ENCODE measurements at places on chromosomes 11 and 22.

DNA sequence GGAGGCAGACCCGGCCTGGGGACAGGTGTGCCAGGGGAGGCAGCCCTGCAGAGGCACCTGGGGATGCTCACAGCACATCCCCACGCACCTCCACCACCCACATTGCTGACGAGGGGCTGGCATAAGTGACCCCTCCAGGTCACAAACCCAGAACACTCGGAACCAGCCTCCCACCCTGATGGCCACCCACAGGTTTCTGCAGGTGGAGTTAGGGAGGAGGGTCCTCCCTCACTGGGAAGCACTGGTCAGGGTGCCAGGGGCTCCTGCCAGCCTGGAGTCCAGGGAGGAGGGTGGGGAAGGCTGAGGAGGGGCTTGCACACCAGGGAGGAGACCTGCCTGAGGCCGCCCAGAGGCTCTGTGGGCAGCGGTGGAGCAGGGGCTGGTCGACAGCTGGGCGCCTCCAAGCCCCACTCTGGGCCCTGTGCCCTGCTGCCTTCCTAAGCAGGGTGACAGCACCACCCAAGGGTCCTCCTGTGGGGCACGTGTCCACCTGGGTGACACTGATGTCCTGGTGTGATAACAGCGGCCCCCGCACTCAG lies 51.0 kb upstream of the CARS1 start:
- no peak overlapping the region for H3K27ac ChIP-seq
- no peak overlapping the region for H3K4me3 ChIP-seq
- no peak for DNase-seq
- H3K4me1 ChIP-seq = no peaks in the 10 kb centered on the region
- H3K27me3 ChIP-seq = no peaks in the 10 kb centered on the region
- H3K36me3 ChIP-seq = peaks cover 25% of the 10 kb centered on the region

DNA sequence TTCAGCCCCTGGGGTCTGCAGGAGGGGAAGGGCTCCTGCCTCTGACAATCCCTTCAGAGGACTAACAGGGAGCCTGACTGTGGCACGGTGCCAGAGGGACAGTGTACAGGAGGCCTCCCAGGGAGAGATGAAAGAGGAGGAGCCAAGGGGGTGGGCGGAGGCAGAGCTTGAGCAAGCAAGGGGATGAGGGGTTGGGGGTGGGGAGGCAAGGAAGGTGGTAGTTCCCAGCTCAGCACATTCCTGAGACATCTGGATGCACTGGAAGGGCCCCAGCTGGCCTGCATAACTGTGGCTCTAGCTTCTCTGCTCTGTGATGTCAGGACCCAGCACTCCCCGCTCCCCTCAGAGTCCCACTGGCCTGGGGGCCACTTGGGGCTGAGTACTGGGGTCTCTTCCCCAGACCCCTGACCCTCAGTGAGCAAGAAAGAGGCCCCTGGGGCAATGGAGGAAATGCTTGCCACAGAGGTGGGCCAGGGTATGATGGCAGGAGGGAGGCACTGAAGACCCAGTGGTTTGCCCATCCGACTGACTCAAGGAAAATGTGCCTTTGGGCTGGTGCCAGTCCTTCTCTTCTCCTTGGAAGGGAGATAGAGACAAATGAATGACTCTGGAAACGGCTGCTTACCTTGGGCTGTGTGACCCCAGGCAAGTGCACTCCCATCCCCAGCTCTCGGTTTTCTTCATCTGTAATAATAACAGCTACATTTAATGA lies 13.3 kb downstream of the CREB3L1 start:
- no peaks in the 10 kb centered on the region for H3K36me3 ChIP-seq
- DNase-seq = peak; percentile 93
- no peak overlapping the region for H3K27ac ChIP-seq
- H3K4me3 ChIP-seq = peak overlapping the region; percentile 58
- H3K27me3 ChIP-seq = no peaks in the 10 kb centered on the region

DNA sequence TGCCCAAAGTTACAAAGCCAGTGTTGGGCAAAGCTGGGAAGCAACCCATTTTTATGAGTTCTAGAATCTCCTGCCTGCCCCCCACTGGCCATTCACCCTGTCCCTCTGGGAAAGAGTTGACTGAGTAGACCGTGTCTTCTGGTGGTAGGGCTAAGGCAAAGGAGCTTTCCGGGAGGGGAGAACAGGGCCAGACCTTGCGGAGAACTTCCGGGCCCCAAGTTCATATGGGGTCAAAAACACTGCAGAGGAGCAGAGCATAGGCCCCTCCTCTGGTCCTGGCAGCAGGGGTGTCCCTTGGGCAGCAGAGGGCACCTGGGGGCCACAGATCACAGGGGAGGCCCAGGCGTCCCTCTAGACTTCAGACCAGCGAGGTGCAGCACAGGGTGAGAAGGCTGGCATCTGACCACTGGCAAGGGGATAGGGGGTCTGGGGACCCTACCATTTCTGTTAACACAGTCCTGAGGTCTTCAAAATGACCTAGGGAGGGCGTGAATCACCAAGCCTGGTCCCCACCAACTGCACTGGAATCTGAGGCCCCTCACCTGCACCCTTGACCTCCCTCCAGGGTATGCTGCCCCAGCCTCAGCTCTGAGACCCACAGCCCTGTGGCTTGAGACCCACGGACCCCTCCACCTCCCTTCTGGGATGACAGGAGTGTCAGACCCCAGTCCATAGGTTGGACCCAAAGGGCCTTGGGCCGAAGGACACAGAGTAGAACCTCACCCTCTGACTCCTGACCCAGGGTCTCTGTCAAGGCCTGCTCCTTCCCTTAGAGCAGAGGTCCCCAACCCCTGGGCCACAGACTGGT lies 1.3 kb upstream of the ARAP1 start:
- no peaks in the 10 kb centered on the region for H3K27me3 ChIP-seq
- no peak overlapping the region for H3K27ac ChIP-seq
- DNase-seq = no peak
- H3K36me3 ChIP-seq = peaks cover 4% of the 10 kb centered on the region

GRCh38 chr11:35402751-35403660 lies 16.4 kb downstream of the SLC1A2 start:
- H3K4me1 ChIP-seq = no peaks in the 10 kb centered on the region
- no peak overlapping the region for H3K27ac ChIP-seq
- DNase-seq = no peak
- H3K4me3 ChIP-seq = no peak overlapping the region
- H3K27me3 ChIP-seq = no peaks in the 10 kb centered on the region

- H3K36me3 ChIP-seq = no peaks in the 10 kb centered on the region
- no peaks in the 10 kb centered on the region for H3K27me3 ChIP-seq
- no peak for DNase-seq
- no peak overlapping the region for H3K27ac ChIP-seq
Observed at GRCh38 chr11:38282718-38283117, 1684.7 kb upstream of the RAG2 start.

GRCh38 chr22:45630436-45630835 lies 41.2 kb upstream of the ATXN10 start:
- H3K4me1 ChIP-seq = peaks cover 2% of the 10 kb centered on the region
- H3K36me3 ChIP-seq = no peaks in the 10 kb centered on the region
- peak overlapping the region; percentile 58 for H3K4me3 ChIP-seq
- no peaks in the 10 kb centered on the region for H3K27me3 ChIP-seq
- no peak overlapping the region for H3K27ac ChIP-seq

DNA sequence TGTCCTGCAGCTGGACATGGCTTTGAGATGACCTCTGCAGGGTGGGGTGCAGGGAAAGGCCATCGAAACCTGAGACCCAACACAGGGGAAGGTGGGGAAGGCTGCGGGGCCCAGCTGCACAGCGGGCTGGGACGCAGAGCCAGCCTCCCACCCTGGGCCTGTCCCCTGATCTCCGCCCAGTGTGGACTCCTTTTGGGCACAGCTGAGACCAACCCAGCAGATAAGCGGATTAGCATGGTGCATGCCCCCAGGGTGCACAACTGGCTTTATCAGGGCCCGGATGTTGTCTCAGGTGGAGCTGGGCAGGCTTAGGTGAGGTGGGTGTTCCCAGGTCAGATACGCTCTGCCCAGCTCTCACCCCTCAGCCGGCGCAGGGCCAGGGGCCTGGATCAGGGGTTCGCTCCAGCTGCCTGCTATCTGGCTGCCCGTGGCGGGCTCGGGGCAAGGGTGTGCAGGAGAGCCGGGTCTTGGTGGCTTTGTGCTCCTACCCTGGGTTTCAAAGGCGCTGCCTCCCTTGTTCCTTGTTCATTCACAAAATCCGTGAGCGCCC lies 28.1 kb upstream of the MUC5AC start:
- H3K4me3 ChIP-seq = no peak overlapping the region
- no peaks in the 10 kb centered on the region for H3K27me3 ChIP-seq
- no peaks in the 10 kb centered on the region for H3K4me1 ChIP-seq
- DNase-seq = peak; percentile 22
- H3K27ac ChIP-seq = no peak overlapping the region

GRCh38 chr22:40659166-40659565 lies 20.1 kb upstream of the MCHR1 start:
- peaks cover 3% of the 10 kb centered on the region for H3K4me1 ChIP-seq
- H3K27ac ChIP-seq = no peak overlapping the region

DNA sequence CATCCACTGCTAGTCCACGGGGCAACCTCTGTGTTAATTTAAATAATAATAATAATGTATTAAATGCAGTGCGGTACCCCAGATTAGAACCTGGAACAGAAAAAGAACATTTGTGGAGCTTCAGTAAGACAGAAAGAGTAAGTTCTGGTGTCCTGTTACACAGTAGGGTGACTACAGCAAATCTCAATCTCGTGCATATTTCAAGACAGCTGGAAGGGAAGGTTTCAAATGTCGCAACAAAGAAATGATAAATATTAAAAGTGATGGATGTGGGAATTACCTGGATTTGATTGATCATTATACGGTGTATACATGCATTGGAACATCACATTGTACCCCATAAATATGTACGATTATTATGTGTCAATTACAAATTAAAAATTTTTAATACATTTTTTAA lies 1.7 kb upstream of the RAC2 start:
- H3K27ac ChIP-seq = no peak overlapping the region
- H3K4me3 ChIP-seq = no peak overlapping the region
- H3K36me3 ChIP-seq = no peaks in the 10 kb centered on the region
- no peaks in the 10 kb centered on the region for H3K4me1 ChIP-seq
- H3K27me3 ChIP-seq = no peaks in the 10 kb centered on the region

DNA sequence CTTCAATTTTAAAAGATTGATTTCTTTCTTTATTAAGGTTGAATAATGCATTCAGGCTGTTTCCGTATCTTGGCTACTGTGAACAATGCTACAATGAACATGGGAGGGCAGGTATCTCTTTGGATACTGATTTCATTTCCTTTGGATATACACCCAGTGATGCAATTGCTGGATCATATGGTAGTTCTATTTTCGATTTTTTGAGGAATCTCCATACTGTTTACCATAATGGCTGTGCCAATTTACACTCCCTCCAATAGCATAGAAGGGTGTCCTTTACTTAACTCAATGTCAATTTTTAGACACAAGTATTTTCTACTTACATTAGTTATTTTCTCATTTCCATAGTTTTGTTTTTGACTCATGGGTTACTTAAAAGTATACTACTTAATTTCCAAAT lies 8.0 kb downstream of the RTCB start:
- H3K27me3 ChIP-seq = no peaks in the 10 kb centered on the region
- no peak overlapping the region for H3K27ac ChIP-seq
- no peaks in the 10 kb centered on the region for H3K4me1 ChIP-seq
- no peak overlapping the region for H3K4me3 ChIP-seq
- peaks cover 75% of the 10 kb centered on the region for H3K36me3 ChIP-seq

GRCh38 chr22:33921525-33922348 lies 1.5 kb upstream of the LARGE1 start:
- H3K4me3 ChIP-seq = peak overlapping the region; percentile 94
- peak; percentile 88 for DNase-seq
- peaks cover 4% of the 10 kb centered on the region for H3K36me3 ChIP-seq
- no peaks in the 10 kb centered on the region for H3K27me3 ChIP-seq
- no peak overlapping the region for H3K27ac ChIP-seq

DNA sequence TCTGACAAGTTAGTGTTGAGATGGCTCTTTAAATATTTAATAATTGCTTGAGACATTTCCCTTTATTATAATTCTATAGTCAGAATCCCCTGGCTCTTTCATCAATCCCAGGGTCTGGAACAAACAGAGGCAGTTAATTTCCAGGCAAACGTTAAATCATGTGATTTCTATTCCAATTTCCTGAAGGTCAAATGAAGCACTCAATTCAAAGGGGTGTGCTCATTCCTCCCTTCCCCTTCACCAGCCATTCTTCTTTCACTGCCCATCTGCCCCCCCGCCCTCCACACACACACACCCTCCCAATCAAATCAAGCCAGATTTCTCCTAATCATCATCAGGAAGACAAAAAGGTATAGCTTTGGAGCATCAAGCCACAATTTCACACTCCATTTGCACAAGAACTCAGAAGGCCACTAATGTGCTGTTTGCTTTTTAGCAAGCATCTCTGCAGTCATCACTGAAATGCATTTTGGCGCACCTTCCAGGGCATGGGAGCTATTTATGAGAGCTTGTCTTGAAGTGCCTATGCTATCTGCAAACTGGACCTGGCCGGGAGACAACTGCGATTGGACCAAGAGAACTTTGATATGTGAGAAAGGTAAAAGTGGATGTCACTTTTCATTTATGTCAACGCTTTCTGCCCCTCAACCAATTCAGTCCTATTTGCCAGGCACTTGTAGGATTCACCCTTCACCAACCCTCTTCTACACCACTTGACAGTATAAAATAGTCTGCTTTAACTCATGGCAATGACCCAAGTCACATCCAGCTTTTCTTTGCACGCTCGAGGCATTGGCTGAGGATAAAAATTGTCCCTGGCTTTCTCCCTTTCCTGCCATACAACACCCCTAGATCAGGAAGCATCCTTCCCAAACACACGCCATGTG lies 315.1 kb upstream of the API5 start:
- H3K27ac ChIP-seq = no peak overlapping the region
- H3K36me3 ChIP-seq = no peaks in the 10 kb centered on the region
- no peak overlapping the region for H3K4me3 ChIP-seq
- DNase-seq = no peak
- no peaks in the 10 kb centered on the region for H3K4me1 ChIP-seq

DNA sequence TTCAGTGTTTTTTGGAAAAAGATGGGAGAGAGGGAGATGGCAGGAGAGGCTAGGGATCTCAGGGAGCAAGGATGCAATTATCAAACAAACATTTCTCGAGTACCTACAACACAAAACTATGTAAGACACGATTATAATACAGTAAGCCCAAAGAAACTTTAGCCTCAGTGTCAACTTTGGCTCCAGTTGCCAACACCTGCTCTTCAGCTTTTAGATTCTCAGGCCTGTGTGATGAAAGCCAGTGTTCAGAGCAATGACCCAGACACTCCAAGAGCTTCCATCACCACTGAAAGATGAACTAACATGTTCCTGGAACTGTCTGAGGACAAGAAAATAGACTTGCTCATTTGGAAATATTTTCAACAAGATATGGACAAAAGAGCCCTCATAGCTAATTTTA lies 31.4 kb upstream of the CEP295 start:
- DNase-seq = no peak
- H3K4me3 ChIP-seq = no peak overlapping the region
- no peaks in the 10 kb centered on the region for H3K27me3 ChIP-seq
- no peaks in the 10 kb centered on the region for H3K4me1 ChIP-seq
- no peak overlapping the region for H3K27ac ChIP-seq

GRCh38 chr11:94326947-94327346 lies 22.6 kb downstream of the IZUMO1R start:
- no peaks in the 10 kb centered on the region for H3K36me3 ChIP-seq
- no peak for DNase-seq
- H3K4me3 ChIP-seq = no peak overlapping the region
- no peak overlapping the region for H3K27ac ChIP-seq

DNA sequence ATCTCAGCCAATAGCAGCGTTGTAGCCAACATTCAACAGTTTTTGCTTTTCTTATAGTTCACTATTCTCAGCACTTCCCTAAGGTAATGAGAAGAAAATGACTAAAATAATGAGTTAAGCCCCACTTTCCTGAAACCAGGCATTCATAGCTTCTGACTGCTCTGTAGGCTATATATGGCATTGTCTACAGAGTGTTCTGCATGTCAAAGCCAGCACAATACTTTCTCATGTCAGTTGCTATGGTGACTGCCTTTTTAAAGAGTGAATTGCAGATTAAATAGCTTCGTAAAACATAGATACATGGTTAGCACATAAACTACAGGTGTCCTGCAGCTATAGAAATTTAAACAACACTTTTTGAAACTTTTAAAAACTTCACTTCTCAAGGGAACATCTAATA lies 1256.1 kb upstream of the CNTN5 start:
- no peaks in the 10 kb centered on the region for H3K27me3 ChIP-seq
- H3K4me3 ChIP-seq = no peak overlapping the region

All from H9 (cell line).